ENCODE measurements at places on chromosomes 16 and 17.

- no peak for DNase-seq
These were observed 4.7 kb downstream of the NUBP2 start for GRCh38 chr16:1787322-1788094.

GRCh38 chr16:30768583-30769181, 6.6 kb downstream of the RNF40 start:
- no peak for DNase-seq

- DNase-seq = no peak
These were observed 58.3 kb downstream of the CCT6B start for GRCh38 chr17:34902831-34903547.

GRCh38 chr16:26715969-26716368, 350.8 kb upstream of the C16orf82 start:
- no peak for DNase-seq

GRCh38 chr16:65284626-65285025, 162.8 kb upstream of the CDH11 start:
- DNase-seq = no peak

DNA sequence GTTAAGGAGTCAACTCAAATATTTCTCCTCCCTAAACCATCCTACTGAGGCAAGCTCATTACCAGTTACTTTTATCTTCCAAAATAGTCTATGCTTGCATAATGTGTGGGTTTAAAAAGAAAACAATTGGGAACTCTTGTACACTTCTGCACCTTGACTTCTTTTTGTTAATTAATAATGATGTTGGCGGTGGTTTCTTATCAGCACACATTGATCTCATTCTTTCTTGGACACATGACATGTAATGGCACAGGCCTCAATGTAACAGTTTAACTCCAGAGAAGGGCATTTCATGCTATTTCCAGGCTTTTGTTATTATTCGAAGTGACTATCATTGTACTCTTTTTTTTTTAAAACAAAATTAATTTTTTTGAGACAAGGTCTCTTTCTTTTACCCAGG, 7.8 kb downstream of the PLCG2 start:
- DNase-seq = no peak

GRCh38 chr16:77470851-77471250, 36.0 kb upstream of the ADAMTS18 start:
- no peak for DNase-seq

GRCh38 chr16:1336619-1337018, 3.2 kb downstream of the BAIAP3 start:
- no peak for DNase-seq

GRCh38 chr16:10737068-10737625, 6.5 kb upstream of the NUBP1 start:
- peak; percentile 43 for DNase-seq

DNA sequence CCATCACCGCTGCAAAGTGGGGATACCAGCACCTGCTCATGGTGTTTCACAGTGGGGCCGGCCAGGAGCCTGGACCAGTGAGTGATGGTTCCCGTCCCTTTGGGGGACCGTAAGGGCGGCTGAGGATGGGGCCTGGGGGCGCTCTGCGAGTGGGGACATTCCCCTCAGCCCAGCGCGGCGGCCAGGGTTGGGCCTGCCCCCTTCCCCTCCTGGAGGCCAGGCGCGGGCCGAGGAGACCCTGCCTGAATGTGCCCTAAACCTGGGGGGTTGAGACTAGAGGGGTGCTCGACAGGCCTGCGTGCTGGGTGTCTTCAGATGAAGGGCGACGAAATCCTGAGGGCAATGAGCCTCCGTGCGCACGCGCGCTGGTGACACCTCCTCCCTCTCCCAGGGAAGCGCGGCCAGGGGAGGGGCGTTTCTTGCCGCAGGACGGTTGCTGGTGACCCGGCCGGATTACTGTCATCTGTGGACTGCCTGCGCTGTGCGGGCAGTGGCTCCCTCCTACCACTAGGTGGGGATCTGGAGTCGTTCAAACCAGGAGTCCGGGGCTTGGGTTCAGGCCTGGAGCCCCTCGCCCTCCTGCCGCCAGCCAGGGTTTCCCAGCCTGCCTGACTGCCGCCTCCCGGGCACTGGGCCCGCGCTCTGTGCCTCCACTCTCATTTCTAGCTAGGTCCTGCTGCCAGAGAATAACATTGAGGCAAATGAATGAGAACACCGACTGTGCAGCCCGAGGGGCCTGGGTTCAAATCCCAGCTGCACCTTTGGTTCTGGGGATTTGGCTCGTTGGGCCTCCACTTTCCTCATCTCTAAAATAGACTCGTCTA, 17.1 kb downstream of the TBX2 start:
- DNase-seq = peak; percentile 63

DNA sequence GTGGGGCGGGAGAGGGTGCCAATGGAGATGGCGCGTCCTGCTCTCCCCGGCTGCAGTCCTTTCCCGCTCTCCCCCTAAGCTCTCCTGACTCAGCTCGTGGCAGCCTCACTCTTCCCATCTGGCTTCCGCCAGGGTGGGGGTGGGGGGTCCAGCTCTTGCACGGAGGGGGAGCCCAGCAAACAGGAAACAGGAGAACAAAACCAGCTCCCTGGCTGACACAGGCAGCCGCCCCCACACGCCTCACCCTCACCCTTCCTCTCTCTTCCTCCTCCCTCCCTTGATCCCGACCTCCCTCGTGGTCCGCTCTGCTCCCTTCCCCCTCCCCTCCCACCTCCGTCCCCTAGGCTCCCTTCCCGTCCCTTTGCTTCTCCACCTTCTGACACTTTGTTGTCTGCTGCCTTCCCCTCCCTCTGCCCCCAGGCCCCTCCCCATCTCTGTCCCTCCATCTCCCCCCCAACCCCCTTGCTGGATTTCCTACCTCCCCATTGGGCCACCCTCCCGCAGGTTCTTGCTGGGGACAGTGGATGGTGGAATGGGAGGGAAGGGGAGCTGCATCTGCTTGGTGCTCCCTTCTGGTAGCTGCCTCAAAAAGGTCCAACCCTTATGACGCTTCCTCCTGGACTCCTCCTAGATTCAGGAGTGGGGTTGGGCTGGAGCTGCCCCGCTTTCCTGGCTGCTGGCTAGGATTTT, 23.7 kb downstream of the ARHGAP23 start:
- DNase-seq = peak; percentile 50

- peak; percentile 53 for DNase-seq
These were observed 2.5 kb upstream of the C16orf87 start for GRCh38 chr16:46833460-46833800.

- peak; percentile 16 for DNase-seq
These were observed 856 bp downstream of the DNAJA2 start for GRCh38 chr16:46972429-46973206.

GRCh38 chr17:74808714-74809430, 32.7 kb upstream of the NAT9 start:
- no peak for DNase-seq

DNA sequence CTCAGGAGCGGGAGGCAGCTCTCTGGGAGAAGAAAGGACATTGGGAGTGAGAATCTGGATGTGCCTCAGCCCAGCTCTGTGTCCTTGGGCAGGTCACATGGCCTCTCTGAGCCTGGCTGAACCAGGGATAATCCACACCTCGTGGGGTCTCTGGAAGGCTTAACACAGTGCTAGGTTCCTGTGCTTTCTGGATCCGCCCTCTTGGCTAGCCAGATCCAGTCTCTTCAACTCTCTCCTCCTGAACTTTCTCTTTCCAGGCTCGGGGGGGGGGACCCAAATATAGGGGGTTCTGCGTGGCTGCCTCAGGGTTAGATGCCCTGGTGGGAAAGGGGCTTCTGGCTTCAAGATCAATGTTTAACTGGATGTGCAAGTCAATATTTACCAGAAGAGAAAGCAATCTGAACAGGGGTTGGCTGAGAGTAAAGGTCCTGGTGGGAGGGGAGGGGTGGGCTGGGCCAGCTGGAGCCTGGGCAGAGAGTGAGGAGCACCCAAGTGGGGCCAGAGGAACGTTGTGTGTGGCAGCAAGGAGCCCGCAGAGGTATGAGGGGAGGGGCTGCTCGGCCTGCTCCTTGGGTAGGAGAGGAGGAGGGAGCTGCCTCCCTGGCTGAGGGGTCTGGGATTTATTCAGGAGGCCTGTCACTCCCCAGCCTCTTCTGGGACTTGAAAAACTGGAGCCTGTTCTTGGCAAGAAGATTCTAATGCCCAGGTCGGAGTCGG, at the start of gene SERPINF2:
Gene SERPINF2, plus strand, starts transcription at position 501 of the 717 bp plus-strand sequence. CDS start 2,125 bp downstream, outside the sequence.
- DNase-seq = peak; percentile 76

GRCh38 chr17:50766222-50767023, 895 bp downstream of the ANKRD40CL start:
- peak; percentile 45 for DNase-seq

- no peak for DNase-seq
These were observed 114.7 kb downstream of the NOG start for GRCh38 chr17:56708220-56708558.

- DNase-seq = no peak
These were observed 105.2 kb downstream of the C16orf95 start for GRCh38 chr16:87212026-87212425.

DNA sequence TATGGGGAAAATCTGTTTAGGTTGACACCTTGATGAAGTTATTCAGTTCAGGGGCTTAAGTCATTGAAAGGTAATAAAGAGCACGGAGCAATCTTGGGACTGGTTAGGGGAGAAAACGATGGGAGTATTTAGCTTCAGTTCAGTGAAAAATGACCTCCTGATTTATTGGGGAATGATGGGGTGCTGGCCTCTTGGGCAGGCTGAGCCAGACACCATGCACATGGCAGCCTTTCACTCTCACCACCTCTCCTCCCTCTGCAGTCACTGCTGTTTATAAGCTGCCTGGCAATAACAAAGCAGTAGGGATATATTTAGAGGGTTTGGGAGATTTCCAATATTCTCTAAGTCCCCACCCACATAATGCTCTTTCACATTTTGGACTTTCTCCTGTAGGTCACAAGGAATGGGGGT, 140.5 kb upstream of the HS3ST2 start:
- no peak for DNase-seq

DNA sequence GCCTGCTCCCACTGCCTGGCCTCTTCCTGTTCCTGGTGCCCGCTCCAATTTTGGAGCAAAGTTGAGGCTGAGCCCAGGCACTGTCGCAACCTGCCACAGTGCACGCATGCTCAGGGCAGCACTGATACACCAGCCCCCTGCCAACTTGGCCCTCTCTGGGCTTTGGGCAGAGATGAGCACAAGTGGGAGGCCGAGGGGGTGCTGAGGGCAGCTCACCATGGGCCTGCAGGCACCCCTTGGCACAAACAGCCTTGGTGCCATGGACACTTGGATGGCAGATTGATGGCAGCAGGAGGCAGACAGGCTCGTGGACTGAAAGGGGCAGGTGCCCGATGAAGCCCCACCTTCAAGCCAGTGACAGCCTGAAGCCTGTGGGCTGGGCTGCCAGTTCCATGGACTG, 42.9 kb downstream of the PIGL start:
- DNase-seq = no peak

GRCh38 chr16:88739139-88739976, 33.1 kb downstream of the CTU2 start:
- DNase-seq = no peak

- no peak for DNase-seq
These were observed 114.8 kb downstream of the GNAO1 start for GRCh38 chr16:56305956-56306565.

DNA sequence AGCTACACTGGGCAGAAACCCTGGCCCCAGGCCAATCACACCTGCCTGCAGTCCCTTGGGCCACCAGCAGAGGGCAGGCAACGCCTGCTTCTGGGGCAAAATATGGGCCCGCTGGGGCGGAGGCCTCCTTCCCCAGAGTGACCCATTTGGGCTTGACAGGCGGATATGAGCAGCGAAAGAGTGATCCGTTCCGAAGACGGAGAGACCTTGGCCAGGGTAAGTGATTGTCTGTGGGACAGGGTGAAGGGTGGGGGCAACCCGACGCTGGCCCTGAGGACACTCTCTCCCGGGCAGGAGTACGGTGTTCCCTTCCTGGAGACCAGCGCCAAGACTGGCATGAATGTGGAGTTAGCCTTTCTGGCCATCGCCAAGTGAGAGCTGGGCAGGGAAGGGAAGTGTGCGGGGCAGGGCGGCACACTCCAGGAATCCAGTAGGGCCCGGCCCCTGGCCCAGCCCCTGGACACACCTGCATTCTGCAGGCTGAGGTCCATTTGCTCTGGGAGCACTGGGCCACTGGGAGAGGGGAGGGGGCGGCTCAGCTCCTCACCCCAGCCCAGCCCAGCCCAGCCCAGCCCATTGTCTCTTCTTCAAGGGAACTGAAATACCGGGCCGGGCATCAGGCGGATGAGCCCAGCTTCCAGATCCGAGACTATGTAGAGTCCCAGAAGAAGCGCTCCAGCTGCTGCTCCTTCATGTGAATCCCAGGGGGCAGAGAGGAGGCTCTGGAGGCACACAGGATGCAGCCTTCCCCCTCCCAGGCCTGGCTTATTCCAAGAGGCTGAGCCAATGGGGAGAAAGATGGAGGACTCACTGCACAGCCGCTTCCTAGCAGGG, 3.5 kb upstream of the NHERF1 start:
- DNase-seq = peak; percentile 73

- DNase-seq = no peak
These were observed 36.4 kb upstream of the CD300E start for GRCh38 chr17:74659889-74660288.

DNA sequence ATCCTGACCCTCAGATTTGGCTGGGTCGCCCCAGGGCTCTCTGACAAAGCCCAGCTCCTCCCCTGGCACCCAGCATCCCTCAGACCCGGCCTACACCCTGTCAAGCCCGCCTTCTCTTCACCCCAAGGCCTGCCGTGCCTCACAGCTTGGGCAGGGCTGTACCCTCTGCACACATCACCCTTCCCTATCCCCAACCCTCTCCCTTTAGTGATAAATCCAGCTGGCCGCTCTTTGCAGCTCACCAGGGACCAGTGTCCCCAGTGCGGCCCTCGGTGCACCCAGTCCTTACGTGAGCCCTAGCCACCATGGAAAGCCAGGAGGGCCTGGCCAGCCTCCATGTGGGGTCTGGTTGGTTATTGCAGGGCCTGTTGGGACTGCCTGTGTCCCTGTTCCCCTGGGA, 74.5 kb downstream of the RAI1 start:
- DNase-seq = no peak

GRCh38 chr17:54892360-54892759, 8.3 kb upstream of the TOM1L1 start:
- DNase-seq = no peak

- no peak for DNase-seq
These were observed 71.9 kb upstream of the SEC14L1 start for GRCh38 chr17:77068915-77069314.

DNA sequence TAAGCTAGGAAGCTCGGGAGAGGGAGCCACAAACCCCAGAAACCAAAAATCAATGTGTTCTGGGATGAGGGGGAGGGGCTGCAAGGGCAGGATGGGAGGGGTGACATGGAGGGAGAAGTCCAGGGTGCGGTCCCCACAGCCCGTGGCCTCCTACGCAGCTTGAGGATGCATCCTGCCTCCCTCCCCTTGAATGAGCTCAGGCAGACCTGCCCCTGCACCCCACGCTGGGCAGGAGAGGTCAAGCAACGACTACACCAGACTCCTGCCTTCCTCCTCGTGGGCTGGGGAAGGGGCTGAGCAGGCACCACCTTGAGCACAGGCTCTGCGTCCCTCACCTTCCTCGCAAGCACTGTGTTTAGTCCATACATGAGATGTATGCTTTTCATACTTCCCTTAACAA, 3.9 kb downstream of the ANKRD13B start:
- no peak for DNase-seq

- DNase-seq = no peak
These were observed 325.5 kb downstream of the C16orf95 start for GRCh38 chr16:86991679-86992078.

GRCh38 chr17:74408815-74409214, 23.1 kb upstream of the GPRC5C start:
- no peak for DNase-seq

GRCh38 chr16:30358990-30359870, 4.1 kb upstream of the CD2BP2 start:
- DNase-seq = no peak

Data from large intestine (tissue), 12 donors.